ENCODE measurements at places on chromosomes 7 and 10.

- no peak for DNase-seq
Measured at GRCh38 chr7:6613706-6614105, 1.7 kb upstream of the ZNF853 start.

DNA sequence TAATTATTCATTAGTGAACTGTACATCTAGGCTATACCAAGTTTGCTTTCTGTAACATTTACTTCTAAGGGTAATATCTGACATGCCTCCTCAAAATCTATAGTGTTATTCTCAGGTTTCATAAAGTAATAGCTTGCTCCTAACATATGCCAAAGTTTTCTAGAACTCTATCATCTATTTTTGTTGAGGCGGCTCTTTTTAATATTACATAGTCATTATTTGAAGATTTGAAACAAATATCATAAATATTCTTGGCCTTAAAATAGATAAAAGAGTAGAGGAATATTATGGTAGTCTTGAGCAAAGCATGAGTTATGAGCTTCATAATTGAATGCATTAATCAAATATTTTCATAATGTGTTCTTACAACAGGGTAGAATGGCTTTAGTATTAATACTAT lies 327.2 kb upstream of the KCND2 start:
- no peak for DNase-seq

- DNase-seq = no peak
Measured at GRCh38 chr7:96136600-96137239, 185.2 kb downstream of the SLC25A13 start.

- peak; percentile 19 for DNase-seq
Measured at GRCh38 chr7:22001345-22002004, 55.8 kb upstream of the CDCA7L start.

- no peak for DNase-seq
Measured at GRCh38 chr7:110909117-110909516, 181.8 kb upstream of the LRRN3 start.

DNA sequence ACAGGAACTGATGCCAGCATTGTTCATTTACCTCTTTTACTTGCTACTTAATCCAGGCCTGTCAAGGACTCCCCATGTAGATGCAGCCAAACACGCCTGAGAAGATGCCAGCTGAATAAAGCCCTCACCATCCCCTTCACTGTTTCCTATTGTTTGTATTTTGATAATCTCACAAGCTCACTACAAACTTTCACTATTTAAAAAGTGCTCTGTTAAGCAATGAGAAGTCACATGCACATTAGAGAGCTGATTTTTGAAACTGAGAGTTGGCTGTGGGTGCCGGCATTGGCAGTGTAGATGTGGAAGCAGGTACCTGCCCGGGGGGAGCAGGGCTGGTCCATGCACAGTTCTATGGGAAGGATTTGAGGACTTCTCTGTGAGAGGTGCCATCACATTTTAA lies 169.8 kb upstream of the GRB10 start:
- DNase-seq = no peak

- no peak for DNase-seq
Measured at GRCh38 chr10:4372601-4373000, 453.4 kb upstream of the AKR1E2 start.

GRCh38 chr7:2814946-2815874 lies 28.9 kb downstream of the GNA12 start:
- no peak for DNase-seq

DNA sequence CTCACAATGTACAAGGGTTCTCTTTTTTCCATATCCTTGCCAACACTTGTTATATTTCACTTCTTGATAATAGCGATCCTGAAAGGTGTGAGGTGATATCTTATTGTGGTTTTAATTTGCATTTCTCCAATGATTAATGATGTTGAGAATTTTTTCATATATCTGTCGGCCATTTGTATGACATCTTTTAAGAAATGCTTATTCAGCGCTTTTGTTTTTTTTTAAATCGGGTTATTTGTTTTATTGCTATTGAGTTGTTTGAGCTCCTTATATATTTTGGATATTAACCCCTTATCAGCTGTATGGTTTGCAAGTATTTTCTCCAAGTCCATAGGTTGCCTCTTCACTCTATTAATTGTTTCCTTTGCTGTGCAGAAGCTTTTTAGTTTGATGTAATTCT lies 218.8 kb downstream of the MTERF1 start:
- no peak for DNase-seq

DNA sequence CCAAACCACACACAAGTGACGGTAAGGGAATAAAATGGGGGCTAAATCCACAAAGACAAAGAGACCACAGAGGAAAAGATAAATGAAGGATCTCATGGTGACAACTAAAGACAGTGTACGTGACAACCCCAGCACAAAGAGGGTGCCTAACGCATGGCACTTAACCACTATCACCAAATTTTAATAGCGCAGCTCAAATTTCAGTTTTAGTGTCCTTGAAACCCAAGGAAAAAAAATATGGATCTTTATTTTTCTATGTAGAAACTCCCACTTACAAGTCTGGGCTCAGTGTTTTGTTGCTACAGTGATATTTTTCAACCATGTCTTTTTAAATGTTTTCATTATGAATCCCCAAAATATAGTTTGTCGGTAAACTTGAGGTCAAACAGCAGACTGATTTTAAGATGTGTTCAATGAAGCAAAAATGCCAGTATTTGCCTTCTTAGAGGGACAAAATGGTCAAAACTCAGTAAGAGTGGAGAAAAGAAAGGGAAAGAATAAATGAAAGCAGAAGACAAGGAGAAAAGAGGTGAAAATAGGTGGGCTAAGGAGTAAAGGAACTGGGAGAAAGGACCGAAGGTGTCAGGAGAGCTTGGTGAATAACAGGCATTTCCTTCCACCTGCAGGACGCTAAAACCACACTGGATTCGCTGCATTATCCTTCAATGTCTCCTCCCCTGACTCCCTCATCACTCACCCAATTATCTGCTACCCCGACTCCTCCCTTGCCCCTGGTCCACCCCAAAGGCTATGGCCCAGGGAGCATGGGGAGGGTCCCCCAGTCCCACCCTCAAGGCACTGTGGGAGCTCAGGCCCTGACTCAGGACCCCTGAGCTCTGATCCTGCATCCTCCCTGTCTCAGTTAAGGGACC lies 3.5 kb downstream of the ASB13 start:
- no peak for DNase-seq

DNA sequence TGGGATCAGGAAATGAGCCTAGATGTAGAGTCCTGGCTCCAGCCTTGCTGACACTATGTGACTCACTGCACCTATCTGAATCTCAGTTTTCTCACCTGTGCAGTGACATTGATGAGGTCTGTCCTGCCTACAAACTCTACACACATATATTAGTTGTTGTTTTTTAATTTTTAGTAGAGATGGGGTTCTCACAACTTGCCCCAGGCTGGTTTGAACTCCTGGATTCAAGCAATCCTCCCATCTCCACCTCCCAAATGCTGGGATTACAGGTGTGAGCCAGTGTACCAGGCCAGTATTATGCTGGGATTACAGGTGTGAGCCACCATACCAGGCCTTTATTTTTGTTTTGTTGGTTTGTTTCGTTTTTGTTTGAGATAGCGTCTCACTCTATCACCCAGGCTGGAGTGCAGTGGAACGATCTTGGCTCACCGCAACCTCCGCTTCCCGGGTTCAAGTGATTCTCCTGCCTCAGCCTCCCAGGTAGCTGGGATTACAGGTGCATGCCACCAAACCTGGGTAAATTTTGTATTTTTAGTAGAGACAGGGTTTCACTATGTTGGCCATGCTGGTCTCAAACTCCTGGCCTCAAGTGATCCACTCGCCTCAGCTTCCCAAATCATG lies 11.8 kb upstream of the DDIT4 start:
- DNase-seq = no peak

GRCh38 chr10:129035052-129035827 lies 431.8 kb upstream of the MGMT start:
- DNase-seq = peak; percentile 50

- DNase-seq = peak; percentile 55
Measured at GRCh38 chr7:115135146-115135545, 213.3 kb downstream of the MDFIC start.

DNA sequence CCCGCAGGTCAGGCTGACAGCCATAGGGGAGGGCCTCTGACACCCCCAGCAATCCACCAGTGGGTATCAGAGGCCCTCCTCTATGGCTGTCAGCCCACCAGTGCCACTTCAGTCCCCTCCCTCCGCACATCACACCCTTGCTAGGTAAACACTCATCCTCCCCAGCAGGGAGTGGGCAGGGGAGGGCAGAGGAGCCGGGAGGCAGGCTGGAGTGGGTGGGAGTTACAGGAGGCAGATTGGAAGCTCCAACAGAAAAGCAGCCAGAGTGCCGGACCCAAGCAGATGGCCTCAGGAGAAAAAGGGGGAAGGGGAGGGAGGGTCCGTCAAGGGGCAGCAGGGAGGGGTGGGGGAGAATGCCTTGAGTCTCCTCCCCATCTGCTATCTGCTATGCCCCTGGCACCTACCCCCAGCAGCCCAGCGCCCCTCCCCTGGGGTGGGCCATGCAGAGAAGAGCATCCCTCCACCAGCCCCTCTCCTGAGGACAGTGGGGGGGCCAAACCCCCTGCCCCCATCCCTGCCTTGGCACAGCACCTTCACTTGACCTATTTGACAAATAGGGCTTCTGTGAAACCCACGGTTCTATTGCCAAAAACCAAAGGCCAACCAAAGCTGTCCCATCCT lies 2.4 kb downstream of the RASGEF1A start:
- DNase-seq = no peak

DNA sequence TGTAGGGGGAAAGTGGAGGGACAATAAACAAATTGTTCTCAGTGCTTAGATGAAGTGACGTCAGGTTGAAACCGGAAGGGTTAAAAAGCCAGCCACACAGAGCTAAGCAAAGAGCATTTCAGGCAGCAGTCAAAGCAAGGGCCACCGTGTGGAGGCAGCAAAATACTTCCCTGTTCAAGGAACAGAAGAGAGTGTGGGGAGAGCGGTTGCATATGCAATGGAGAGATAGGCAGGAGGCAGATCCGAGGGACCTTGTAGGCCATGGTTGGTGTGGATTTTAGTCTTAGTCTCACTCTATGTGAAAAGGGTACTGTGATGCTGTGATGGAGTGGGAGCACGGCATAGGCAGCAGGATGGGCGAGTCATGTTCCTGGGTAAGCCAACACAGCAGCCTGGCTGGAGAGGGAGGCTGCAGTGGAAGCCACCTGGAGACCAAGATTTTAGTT lies 3.8 kb upstream of the STN1 start:
- DNase-seq = no peak

- DNase-seq = peak; percentile 5
Measured at GRCh38 chr10:127254276-127254675, 57.9 kb upstream of the INSYN2A start.

DNA sequence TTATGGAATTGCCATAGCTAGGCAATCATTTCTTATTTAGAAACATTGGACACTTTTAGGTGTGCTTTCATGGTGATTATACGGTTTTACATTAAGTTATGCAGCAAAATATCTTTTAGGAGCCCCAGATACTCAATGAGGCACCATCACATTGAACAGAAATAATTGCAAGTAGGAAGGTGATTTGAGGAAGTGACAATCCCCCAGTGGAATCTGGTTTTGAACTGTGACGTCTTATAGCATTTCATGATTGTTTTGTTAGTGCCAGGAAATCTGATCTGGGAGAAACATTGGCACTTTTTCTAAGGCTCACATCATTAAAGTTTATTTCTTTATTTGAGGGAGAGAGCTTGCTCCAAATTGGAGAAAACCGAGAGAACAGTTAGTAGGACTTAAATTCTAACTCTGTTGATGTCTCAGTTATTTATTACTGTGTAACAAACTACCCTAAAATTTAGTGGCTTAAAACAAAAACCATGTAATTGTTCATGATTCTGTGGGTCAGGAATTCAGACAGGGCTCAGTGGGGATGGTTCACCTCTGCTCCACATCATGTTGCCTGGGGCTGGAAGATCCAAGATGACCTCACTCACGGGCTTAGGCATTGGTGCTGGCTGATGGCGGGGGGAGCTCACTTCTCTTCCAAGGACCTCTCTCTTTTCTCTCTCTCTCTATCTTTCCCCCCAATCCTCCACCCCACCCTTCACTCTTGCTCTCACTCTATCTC lies 78.2 kb upstream of the STEAP1B start:
- DNase-seq = no peak

DNA sequence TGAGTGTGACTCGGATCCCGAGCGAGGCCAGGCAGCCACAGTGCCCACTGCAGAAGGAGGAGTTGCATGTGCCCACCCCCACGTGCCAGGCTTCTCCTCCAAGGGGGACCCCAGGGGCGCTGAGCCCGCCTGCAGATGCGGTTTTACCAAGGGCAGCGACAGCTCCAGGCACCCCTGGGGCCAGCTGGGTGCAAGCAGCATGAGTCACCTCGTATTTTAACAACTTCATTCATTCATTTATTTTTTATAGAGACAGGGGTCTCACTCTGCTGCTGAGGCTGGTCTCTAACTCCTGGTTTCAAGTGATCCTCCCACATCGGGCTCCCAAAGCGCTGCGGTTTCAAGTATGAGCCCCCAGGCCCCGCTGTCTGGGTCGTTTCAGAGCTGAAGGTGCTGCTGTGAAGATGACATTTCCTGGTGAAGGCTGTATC lies 1.3 kb upstream of the FOXL3 start:
- no peak for DNase-seq

DNA sequence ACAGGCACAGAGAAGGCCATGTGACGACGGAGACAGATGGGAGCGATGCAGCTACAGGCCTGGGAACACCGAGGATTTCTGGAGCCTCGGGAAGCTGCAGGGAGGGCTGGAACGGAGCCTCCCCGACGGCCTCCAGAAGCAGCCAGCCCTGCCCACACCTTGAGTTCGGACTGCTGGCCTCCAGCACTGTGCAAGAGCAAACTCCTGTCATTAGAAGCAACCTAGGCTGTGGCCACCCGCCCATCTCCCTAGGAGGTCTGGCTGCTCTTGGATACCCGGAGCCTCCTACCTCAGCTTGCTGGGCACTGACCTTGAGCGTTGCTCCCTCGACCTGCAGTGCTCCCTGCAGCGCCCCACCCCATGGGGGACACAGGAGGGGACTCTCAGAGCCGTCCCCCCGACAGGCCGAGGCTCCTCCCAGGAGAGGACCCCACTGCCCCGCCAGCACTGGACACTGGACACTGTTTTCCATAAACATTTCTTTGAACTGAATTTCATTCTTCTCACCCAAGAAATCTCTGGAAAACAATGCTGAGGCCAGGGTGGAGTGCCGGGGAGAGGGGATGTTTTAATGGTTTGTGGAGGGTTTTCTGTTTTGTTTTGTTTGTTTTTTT lies 22.5 kb upstream of the TNRC18 start:
- DNase-seq = no peak

- DNase-seq = no peak
Measured at GRCh38 chr10:56880606-56881005, 519.5 kb upstream of the ZWINT start.

DNA sequence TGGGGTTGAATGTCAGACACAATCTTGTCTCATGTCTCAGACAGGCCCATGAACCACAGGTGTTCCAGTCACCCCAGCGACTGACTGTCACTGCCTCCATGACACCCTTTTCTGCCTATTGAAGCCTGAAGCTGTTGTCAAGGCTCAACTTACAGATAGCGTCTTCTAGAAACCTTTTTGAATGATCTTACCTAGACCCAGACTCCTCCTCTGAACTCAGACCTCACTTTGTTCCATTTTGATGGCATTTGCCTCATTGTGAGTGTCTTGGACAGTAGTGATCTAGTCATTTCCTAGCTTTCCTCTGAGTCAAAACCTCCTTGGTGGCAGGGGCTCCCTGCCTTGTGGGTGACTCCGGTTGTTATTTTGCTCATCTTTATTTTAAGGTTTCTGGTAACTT lies 98.3 kb upstream of the AGK start:
- no peak for DNase-seq

GRCh38 chr7:87178320-87178719 lies 26.1 kb downstream of the DMTF1 start:
- no peak for DNase-seq

- no peak for DNase-seq
Measured at GRCh38 chr10:93456480-93456879, 25.7 kb downstream of the MYOF start.

Measured in KG1 (cell line).